A375 (cell line): ENCODE measurements at places on chromosomes 2 and 18. TPM values are rescaled to one million over a fixed set of nuclear protein-coding genes. Genes with fewer than 3 reads are reported as not detected.

Gene CFAP53
- 0.16 and 0.87 TPM in 2 replicates for total RNA-seq

Gene IL1RN
- total RNA-seq = not detected in 2 replicates

Gene CNDP1
- total RNA-seq = not detected in 2 replicates

Gene IL37
- 1.0 and 2.1 TPM in 2 replicates for total RNA-seq

Gene IL1RL2
- not detected in 2 replicates for total RNA-seq

Gene IL36A
- not detected in 2 replicates for total RNA-seq

Gene SRD5A2
- not detected in 2 replicates for total RNA-seq

Gene ZNF385B
- total RNA-seq = not detected in 2 replicates

Gene MC2R
- total RNA-seq = not detected in 2 replicates

Gene MFSD6
- total RNA-seq = 7.0 and 8.4 TPM in 2 replicates

Gene SH2D6
- total RNA-seq = 0.24 and 0.60 TPM in 2 replicates

Gene SH3BP4
- total RNA-seq = 18.9 and 20.3 TPM in 2 replicates

Gene SALL3
- total RNA-seq = not detected in 2 replicates

Gene SEPTIN10
- total RNA-seq = 26.1 and 33.1 TPM in 2 replicates

Gene FARSB
- 18.8 TPM in 2 replicates for total RNA-seq

Gene MARCO
- not detected in 2 replicates for total RNA-seq

Gene EMILIN1
- total RNA-seq = 88.5 and 90.6 TPM in 2 replicates

Gene ODC1
- 43.9 and 47.7 TPM in 2 replicates for total RNA-seq

Gene DSG4
- not detected in 2 replicates for total RNA-seq

Gene LHCGR
- total RNA-seq = not detected in 2 replicates

Gene FTCDNL1
- total RNA-seq = 1.8 and 4.6 TPM in 2 replicates

Gene VIL1
- not detected in 2 replicates for total RNA-seq
